Activated T-helper 9 cell treated with anti-CD3 and anti-CD28 coated beads, Interleukin-2, amount 50 U/mL, for 16 hours (primary cell): ENCODE measurements at places on chromosomes 4 and X.
A peak's percentile ranks its signal among the peaks of the same experiment; 100 is the strongest.

GRCh38 chr4:17613761-17614415 lies 553 bp upstream of the MED28 start:
- DNase-seq, result no peak

DNA sequence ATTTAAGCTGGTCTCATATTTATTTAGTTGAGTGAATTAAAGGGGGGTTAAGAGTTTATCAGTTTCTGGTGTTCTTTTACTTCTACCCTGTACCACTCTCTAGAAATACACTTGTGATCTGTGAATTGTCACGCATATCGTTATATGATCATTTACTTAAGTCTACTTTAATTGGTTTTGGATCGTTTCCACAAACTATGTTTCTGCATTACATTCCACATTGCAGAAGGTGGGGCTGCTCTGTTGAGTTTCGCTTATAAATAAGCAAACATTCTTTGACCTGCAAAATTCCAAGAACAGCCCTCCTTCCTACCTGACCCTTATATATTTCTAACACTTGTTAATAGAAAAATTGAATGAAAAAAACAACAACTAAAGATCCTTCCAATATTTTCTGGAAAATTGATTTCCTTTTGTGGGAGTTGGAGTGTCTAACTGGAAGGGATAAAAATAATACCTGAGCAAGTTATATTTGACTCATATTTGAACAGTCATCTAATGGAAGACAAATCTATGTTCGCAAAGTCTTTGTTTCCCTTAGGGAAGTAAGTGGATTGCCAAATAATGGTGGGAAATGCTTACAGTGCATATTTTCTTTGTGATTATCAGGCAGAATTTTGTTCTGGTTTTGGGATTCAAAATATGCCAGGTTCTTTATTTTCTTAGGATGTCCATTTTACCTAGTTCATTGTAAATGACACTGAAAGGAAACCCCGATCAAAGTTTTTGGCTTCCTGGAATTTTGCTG lies 152.7 kb downstream of the RELL1 start:
- no peak for DNase-seq

DNA sequence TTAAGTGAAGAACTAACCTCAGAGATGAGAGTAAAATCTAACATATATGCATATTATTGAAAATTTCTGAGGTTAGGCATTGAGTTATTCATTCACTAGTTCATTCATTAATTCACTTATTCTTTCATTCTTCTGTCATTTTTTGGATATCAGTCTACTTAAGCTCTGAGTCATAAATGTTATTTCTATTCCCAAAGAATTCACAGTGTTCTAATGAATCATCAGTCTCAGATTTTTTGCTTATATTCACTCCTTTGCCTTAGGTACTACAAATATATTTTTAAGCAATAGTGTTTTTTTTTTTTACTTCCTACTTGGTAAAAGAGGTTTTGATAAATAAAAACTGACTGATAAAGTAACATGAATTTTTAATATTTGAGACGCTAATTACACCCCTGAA lies 95.2 kb upstream of the DKK2 start:
- no peak for DNase-seq

- no peak for DNase-seq
These were observed 83.1 kb downstream of the DLG3 start for GRCh38 chrX:70527610-70528345.

GRCh38 chrX:133544115-133544514 lies 128.8 kb upstream of the GPC4 start:
- no peak for DNase-seq

DNA sequence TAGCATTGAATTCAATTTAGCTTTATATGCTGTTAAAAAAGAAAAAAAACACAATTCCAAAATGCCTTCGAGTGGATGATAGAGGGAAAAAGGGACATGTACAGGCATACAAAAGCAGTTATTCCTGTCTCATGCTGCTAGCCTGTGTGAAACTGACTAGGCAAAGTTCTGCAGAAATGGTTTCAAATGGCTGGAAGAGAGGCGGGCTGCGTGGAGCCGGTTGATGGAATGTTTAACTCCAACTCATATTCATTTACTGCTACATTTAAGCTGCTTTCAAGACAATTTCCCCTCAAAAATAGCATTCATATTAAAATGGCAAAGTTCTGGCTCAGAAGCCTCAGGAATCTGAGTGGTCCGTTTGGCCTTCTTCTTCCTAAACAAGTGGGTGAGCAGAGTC lies 143.8 kb upstream of the PPARGC1A start:
- DNase-seq, result no peak

GRCh38 chr4:174810834-174811233 lies 18.2 kb downstream of the GLRA3 start:
- no peak for DNase-seq

GRCh38 chr4:139798456-139798855 lies 132.8 kb downstream of the MGST2 start:
- DNase-seq, result no peak

- no peak for DNase-seq
These were observed 50.3 kb downstream of the TMEM165 start for GRCh38 chr4:55445921-55446577.

GRCh38 chr4:56880572-56880971 lies 27.1 kb upstream of the REST start:
- no peak for DNase-seq

- DNase-seq, result no peak
These were observed 108.4 kb downstream of the CHIC2 start for GRCh38 chr4:53956053-53956452.

GRCh38 chr4:172514801-172515200 lies 653.8 kb upstream of the GALNT7 start:
- no peak for DNase-seq

- no peak for DNase-seq
These were observed 29.9 kb downstream of the C4orf51 start for GRCh38 chr4:145709843-145710242.

DNA sequence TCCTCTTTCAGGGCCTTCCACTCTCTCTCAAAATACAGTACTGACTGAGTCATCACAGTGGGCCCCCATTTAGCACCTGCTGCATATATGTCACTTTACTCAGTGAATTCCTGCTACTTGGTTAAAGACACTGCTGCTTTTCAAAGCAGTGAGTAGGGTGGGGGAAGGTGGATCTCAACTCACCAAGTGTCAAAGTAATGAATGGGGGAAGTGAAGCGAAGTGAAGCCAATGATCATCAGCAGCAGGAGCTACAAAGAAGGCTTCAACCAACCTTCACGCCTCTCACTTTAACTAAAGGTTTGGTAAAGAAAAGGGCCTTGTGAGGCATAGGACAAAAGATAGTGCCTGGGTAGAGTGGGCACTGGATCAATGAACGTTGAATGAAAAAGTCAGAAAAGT lies 424.1 kb downstream of the SMARCA1 start:
- no peak for DNase-seq

- peak; percentile 65 for DNase-seq
These were observed 44.9 kb downstream of the ZBTB49 start for GRCh38 chr4:4334798-4335520.

DNA sequence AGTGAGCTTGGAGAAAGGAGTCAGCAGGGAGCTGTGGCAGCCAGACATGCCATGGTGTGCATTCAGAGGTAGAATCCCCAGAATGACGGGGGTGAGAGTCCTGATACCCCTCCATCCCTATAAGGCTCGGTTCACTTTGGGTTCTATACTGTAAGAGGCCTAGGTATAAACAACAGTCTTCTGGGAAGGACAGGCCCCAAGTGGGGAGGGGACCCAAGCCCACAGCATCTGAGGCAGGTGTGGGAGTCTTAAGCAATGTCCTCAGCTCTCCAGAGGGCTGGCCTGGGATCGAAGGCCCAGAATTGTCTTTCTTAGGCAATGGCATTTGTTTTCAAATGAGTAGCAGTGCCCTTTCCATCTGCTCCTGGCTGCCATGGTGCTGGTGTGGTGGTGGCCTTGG lies 50.2 kb upstream of the MAMLD1 start:
- no peak for DNase-seq

- DNase-seq, result no peak
These were observed 143.9 kb upstream of the DIPK2B start for GRCh38 chrX:45344594-45344993.

GRCh38 chr4:26204249-26204825 lies 116.5 kb upstream of the RBPJ start:
- no peak for DNase-seq

DNA sequence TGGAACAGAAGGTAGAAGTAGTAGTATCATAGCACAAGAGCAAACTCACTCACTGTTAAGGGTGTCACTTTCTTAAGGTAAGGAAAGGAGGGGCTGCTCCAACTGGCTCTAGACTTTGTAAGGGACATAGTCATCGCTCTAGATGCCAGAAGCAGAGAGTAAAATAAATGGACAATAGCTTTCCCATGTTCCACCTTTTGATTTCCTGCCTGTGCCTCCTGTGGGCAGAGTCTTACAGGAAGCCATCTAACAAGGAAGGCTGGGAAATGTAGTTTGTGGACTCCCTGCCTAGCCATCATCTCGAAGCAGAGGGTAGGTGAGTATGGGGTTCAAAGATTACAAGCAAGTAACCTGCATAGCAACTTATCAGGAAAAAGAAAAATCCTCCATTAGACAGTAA lies 1.7 kb upstream of the METTL14 start:
- no peak for DNase-seq

- DNase-seq, result no peak
These were observed 201.3 kb upstream of the CTSO start for GRCh38 chr4:156154978-156155377.

DNA sequence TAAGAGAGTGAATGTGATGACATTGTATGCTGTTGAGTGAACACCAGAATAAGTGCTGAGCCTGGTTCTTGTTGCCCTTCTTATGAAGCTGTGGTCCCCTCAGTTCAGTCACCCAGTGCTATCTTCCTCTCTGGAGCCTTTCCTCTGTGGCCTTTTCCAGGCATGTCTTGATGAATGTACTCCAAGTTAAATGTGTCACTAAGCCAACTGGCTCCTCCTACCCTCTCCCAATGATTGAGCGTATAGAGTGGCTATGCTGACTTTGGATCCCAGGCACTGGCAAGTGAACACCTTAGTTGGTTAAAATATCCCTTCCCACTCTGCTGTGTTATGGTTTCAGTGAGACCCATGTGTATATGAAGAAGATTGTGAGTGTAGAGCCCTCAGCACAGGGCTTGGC lies 134.1 kb upstream of the MAMLD1 start:
- no peak for DNase-seq

- DNase-seq, result no peak
These were observed 212.4 kb upstream of the TTC29 start for GRCh38 chr4:147157860-147158701.

- no peak for DNase-seq
These were observed 39.5 kb downstream of the NOP14 start for GRCh38 chr4:2923668-2924173.

- no peak for DNase-seq
These were observed 61.2 kb downstream of the GAB1 start for GRCh38 chr4:143397887-143398286.

DNA sequence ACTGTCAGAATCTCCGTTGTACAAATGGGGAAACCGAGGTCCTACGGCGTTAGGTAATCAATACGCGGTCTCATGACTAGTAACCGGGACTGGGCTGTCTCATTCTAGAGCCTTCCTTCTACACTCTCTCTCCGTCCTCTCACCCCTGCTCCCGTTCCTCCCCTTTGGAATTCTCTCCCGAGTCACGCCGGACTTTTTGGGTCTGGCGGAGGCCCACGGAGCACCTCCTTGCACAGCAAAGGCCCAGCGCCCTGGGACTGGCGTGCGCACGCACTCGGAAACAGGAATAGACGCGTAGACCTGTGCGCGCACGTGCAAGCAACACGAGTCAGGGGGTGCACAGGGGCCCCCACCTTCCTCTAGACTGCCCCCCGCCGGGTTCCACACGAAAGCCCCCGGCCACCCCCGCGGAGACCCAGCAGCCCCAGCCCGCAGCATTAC lies 361 bp downstream of the QDPR start:
- no peak for DNase-seq

DNA sequence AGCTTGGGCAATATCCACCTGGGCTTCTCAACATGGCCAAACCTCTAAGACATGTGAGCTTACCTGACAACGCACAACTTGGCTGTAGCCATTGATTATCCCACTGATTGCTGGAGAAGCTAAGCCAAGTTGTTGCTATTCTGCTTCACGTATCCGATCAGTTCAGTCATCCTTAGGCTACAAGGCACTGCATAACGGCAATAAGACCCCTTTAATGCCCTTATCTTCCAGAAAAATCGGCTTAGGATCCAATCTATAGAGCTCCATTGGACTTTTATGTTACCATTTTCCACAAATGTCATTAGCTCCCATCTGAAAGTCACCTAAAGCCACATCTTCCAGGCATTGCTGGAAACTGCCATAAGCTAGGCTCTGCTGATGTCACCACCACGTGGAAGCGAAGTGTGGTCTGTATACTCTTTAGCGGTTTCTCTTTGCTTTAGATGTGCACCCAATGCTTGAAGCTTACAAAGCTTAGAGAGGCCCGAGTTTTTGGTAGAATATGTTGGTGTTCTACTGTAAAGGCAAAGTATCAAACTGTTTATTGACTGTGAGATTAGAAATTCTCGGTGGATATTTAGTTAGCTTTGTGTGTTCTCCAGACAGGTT lies 163.1 kb downstream of the CPE start:
- no peak for DNase-seq

DNA sequence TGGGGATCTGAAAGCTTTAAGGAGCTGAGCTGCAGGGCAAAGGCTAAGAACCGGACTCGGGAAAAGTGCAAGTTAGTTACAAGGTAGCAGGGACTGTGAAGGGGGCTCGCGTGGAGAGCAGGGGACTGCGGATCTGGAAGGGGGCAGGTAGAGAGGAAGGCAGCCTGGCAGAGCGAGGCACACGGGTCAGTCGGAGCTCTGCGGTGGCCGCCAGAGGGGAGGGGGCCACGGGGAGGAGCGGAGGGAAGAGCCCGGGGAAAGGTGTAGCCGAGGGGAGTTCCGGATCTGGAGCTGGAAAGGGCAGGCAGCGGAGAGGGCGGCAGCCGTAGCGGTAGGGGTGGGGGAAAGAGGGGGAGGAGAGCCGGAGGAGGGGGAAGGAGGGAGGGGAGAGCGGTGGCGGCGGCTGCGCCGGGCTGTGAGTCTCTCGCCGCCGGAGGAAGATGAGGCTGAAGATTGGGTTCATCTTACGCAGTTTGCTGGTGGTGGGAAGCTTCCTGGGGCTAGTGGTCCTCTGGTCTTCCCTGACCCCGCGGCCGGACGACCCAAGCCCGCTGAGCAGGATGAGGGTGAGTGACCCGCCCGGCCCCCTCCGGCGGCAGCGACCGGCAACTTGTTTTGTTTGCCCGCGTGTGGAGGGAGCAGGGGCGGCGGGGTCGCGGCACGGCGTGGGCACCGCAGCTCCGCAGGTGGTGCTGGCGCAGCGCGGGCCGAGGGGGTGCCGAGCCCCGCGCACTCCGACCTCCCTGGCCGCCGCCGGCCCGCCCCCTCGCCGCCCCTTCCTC lies at the start of gene GALNT7:
GALNT7 (plus strand) TSS at position 416 of the 782 bp plus-strand sequence; CDS start at position 441, 25 bp downstream.
- DNase-seq, result peak; percentile 56
